ENCODE measurements at places on chromosomes 12 and 14. TPM values are rescaled to one million over a fixed set of nuclear protein-coding genes. Genes with fewer than 3 reads are reported as not detected.
A peak's percentile ranks its signal among the peaks of the same experiment; 100 is the strongest.

GRCh38 chr14:82003426-82003825 lies 469.8 kb upstream of the SEL1L start:
- no peak overlapping the region for H3K27ac ChIP-seq
- no peak overlapping the region for H3K4me3 ChIP-seq
- H3K36me3 ChIP-seq, result no peaks in the 10 kb centered on the region
- no peak for DNase-seq

- no peak overlapping the region for H3K27ac ChIP-seq
- H3K4me1 ChIP-seq, result peaks cover 55% of the 10 kb centered on the region
- DNase-seq, result no peak
These were observed 53.4 kb upstream of the FOXN3 start for GRCh38 chr14:89470401-89470800.

DNA sequence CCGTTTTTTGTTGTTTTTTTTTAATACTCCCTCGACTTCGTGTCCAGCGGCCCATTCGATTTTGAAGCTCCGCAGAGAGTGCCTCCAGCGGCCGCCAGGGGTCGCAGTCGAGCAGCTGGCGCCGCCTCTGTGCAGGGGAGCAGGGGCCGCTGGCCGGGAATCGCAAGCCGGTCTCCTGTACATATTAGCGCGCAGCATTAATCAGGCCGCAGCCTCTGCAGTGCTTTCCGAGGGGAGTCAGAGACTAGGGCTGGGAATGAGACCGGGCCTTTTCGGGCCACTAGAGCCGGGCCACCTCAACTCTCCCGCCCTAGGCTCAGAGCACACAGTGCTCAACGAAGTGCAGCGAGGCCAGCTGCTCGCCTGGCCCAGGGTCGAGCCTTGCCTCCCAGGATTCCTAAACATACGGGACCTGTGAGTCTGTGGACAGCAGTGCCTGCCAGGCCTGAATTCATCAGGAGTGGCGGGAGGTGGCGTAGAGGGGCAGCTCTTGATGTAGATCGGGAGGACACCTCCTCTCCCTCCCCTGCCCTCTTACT lies 81.8 kb downstream of the EMP1 start:
- peaks cover 40% of the 10 kb centered on the region for H3K27me3 ChIP-seq
- H3K4me3 ChIP-seq, result no peak overlapping the region
- no peak overlapping the region for H3K27ac ChIP-seq
- H3K4me1 ChIP-seq, result no peaks in the 10 kb centered on the region
- peaks cover 4% of the 10 kb centered on the region for H3K36me3 ChIP-seq

- H3K4me1 ChIP-seq, result peaks cover 43% of the 10 kb centered on the region
- no peaks in the 10 kb centered on the region for H3K27me3 ChIP-seq
- peaks cover 10% of the 10 kb centered on the region for H3K36me3 ChIP-seq
- no peak overlapping the region for H3K4me3 ChIP-seq
- no peak for DNase-seq
- H3K27ac ChIP-seq, result no peak overlapping the region
These were observed 183.0 kb downstream of the DUSP6 start for GRCh38 chr12:89169321-89169720.

Gene LAG3
- 188 TPM for total RNA-seq

DNA sequence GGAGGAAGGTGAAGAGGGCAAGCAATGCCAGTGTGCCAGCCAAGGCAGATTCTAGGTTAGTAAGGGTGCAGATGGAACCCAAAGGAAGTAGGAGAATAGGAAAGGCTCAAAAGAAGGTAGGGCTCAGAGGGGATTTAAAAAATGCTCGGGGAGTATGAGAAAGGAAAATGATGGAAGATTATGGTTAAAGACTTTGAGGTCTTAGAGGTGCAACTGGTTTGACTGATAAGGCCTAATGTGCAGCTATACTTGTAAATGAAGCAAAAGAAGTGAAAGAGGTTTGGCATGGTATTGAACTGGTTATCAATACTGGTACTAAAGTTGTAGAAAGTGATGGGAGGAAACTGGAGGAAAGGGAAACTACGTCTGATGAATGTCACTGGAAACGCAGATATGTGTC lies 94.7 kb downstream of the RPS6KA5 start:
- DNase-seq, result no peak
- H3K27ac ChIP-seq, result peak overlapping the region; percentile 1
- no peak overlapping the region for H3K4me3 ChIP-seq
- H3K4me1 ChIP-seq, result peaks cover 39% of the 10 kb centered on the region
- H3K36me3 ChIP-seq, result peaks cover 14% of the 10 kb centered on the region

- H3K27ac ChIP-seq, result no peak overlapping the region
- peaks cover 34% of the 10 kb centered on the region for H3K27me3 ChIP-seq
These were observed 99.2 kb downstream of the SCARB1 start for GRCh38 chr12:124764451-124764850.

- H3K27me3 ChIP-seq, result no peaks in the 10 kb centered on the region
- no peak for DNase-seq
- no peak overlapping the region for H3K4me3 ChIP-seq
- no peaks in the 10 kb centered on the region for H3K36me3 ChIP-seq
- H3K27ac ChIP-seq, result no peak overlapping the region
- H3K4me1 ChIP-seq, result peaks cover 20% of the 10 kb centered on the region
These were observed 28.0 kb upstream of the LRTM2 start for GRCh38 chr12:1792406-1792805.

- H3K4me3 ChIP-seq, result no peak overlapping the region
- no peaks in the 10 kb centered on the region for H3K36me3 ChIP-seq
- no peak overlapping the region for H3K27ac ChIP-seq
- peaks cover 4% of the 10 kb centered on the region for H3K27me3 ChIP-seq
- no peak for DNase-seq
These were observed 232.0 kb downstream of the PPM1H start for GRCh38 chr12:62703011-62703380.

Gene TAS2R9
- not detected for total RNA-seq

DNA sequence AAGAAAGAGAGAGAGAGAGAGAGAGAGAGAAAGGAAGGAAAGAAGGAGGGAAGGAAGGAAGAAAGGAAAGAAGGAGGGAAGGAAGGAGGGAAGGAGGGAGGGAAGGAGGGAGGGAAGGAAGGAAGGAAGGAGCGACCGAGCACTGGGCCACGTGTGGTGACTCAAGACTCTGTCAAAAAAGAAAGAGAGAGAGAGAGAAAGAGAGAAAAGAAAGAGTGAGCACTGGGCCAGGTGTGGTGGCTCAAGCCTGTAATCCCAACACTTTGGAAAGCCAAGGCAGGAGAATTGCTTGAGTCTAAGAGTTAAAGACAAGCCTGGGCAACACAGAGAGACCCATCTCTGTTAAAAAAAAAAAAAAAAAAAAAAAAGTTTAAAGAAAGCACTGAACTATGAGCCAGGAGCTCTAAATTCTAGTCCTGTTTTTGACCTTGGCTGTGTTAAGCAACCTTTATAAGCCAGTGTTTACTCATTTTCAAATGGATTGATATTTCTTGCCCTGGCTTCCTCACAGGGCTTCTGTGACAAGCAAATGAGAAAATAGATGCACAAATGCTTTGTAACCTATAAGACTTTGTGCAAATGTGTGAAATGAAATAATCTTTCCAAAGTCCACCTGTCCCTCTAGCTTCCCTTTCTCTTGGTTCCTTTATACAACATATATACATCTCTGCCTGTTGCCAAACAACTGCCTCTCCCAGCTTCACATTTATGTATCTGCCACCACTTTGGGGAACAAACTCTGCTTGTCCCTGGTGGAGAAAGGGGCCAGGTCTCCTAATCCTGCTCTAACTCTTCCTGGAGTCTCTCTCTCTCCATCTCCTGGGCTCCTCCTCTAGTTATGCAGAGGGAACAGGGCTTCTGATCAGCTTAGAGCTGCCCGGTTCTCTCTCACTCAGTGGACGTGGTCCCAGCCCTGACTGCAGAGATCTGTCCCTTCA lies 16.1 kb upstream of the PLEKHG6 start:
- no peak overlapping the region for H3K4me3 ChIP-seq
- DNase-seq, result no peak
- no peaks in the 10 kb centered on the region for H3K4me1 ChIP-seq
- no peak overlapping the region for H3K27ac ChIP-seq

- H3K27me3 ChIP-seq, result no peaks in the 10 kb centered on the region
- no peak overlapping the region for H3K27ac ChIP-seq
- H3K4me3 ChIP-seq, result no peak overlapping the region
- H3K4me1 ChIP-seq, result peaks cover 5% of the 10 kb centered on the region
- no peak for DNase-seq
- H3K36me3 ChIP-seq, result no peaks in the 10 kb centered on the region
These were observed 260.1 kb upstream of the OR4E1 start for GRCh38 chr14:21933681-21934080.

GRCh38 chr12:81416571-81416970 lies 338.7 kb downstream of the ACSS3 start:
- H3K4me1 ChIP-seq, result no peaks in the 10 kb centered on the region
- no peaks in the 10 kb centered on the region for H3K27me3 ChIP-seq
- H3K4me3 ChIP-seq, result no peak overlapping the region
- H3K36me3 ChIP-seq, result no peaks in the 10 kb centered on the region

DNA sequence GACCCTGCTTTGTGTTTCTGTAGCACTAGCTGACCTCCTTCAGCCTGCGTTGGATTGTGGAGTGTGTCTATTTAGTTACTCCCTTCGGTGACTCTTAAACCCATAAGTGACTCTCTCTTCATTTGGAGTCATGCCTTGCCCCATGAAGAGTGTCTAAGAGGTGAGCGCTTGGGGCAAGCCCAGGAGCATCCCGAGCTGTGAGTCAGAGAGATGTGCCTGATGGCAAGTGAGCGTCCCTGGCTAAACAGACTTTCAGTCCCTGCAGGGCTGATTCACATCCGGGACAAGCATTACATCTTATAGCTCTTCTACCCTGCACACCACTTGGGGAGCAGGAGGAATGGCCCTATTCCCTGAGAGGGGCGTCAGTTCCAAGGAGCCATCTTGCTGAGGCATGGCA lies 24.3 kb upstream of the ATF1 start:
- H3K27me3 ChIP-seq, result no peaks in the 10 kb centered on the region
- H3K4me1 ChIP-seq, result peaks cover 11% of the 10 kb centered on the region
- DNase-seq, result no peak
- H3K27ac ChIP-seq, result no peak overlapping the region
- H3K36me3 ChIP-seq, result peaks cover 25% of the 10 kb centered on the region

GRCh38 chr12:75690296-75690955 lies 179.0 kb upstream of the KRR1 start:
- no peak overlapping the region for H3K27ac ChIP-seq
- no peaks in the 10 kb centered on the region for H3K36me3 ChIP-seq
- DNase-seq, result no peak

GRCh38 chr12:90974286-90974685 lies 19.3 kb upstream of the CCER1 start:
- H3K4me3 ChIP-seq, result no peak overlapping the region
- H3K27me3 ChIP-seq, result peaks cover 8% of the 10 kb centered on the region
- no peak overlapping the region for H3K27ac ChIP-seq
- DNase-seq, result no peak

- H3K27me3 ChIP-seq, result no peaks in the 10 kb centered on the region
- peaks cover 82% of the 10 kb centered on the region for H3K4me1 ChIP-seq
- H3K27ac ChIP-seq, result no peak overlapping the region
- DNase-seq, result no peak
- H3K36me3 ChIP-seq, result peaks cover 6% of the 10 kb centered on the region
These were observed 289.3 kb downstream of the DUSP6 start for GRCh38 chr12:89062996-89063395.

DNA sequence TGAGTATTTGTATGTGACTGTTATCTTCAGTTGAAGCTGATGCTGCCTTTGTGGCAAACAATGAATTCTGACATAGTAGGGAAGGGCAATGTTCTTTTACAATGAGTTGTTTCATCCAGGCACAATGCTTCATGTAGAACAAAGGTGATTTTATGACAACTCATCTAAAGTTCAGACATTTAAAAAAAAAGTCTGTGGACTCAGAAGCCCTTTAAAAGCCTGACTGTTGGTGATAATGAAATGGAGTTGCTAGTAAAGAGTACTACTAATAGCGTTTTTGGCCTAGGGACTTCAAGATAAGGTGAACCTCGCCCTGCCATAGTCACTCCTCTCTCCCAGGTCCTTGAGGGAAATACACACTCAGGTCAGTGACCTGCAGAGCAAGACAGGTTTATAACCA lies 105.1 kb downstream of the AKAP6 start:
- no peaks in the 10 kb centered on the region for H3K27me3 ChIP-seq
- no peak overlapping the region for H3K4me3 ChIP-seq
- no peak overlapping the region for H3K27ac ChIP-seq
- no peak for DNase-seq
- no peaks in the 10 kb centered on the region for H3K36me3 ChIP-seq

Gene IRAK3
- 1.3 TPM for total RNA-seq

DNA sequence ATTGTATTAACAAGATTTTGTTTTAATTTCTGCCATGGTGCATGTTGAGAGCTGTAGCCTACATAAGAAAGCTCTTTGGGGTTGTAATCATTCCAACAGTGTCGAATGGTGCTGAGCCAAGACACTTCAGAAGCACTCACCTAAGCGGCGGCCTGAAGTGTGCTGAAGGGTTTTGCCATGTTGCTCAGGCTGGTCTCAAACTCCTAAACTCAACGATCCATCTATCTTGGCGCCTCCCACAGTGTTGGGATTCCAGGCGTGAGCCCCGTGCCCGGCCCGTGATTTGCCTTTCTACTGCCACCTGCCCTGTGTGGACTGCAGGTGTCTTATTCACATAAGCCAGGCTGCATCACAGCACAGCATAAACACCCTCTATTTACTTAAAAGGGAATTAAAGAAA lies 48.9 kb downstream of the AMN start:
- no peak overlapping the region for H3K27ac ChIP-seq
- no peaks in the 10 kb centered on the region for H3K27me3 ChIP-seq
- no peaks in the 10 kb centered on the region for H3K4me1 ChIP-seq
- no peak for DNase-seq

- DNase-seq, result no peak
- no peaks in the 10 kb centered on the region for H3K27me3 ChIP-seq
- no peak overlapping the region for H3K27ac ChIP-seq
- H3K4me1 ChIP-seq, result no peaks in the 10 kb centered on the region
- H3K36me3 ChIP-seq, result no peaks in the 10 kb centered on the region
These were observed 457.0 kb downstream of the SLC6A15 start for GRCh38 chr12:84455598-84455997.

DNA sequence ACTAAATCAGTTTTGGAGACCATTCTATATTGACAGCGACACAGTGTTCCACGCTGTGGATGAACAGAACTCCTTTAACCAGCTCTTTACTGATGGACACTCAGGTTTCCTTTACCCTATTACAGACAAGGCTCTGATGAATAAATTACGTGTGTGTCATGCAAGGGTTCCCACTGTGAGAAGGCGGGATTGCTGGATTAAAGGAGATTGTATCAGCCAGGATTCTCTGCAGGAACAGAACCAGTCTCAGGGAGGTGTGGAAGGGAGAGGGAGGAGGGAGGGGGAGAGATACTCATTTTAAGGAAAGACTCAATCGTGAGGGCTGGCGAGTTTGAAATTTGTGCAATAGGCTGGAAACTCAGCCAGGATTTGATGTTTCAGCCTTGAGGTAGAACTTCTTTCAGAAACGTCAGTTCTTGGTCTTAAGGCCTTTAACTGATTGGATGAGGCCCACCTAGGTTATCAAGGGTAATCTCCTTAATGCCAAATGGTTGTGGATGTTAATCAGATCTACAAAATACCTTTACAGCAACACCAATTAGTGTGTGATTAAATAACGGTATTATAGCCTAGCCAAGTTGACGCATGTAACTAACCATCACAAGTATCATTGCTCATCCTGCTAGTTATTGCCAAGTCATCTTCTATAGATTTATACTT lies 104.0 kb downstream of the GCH1 start:
- no peaks in the 10 kb centered on the region for H3K4me1 ChIP-seq
- H3K27me3 ChIP-seq, result peaks cover 30% of the 10 kb centered on the region
- no peak overlapping the region for H3K27ac ChIP-seq
- peaks cover 2% of the 10 kb centered on the region for H3K36me3 ChIP-seq
- no peak for DNase-seq
- no peak overlapping the region for H3K4me3 ChIP-seq

Gene PLA2G1B
- total RNA-seq, result not detected

Gene PAX9
- 0.23 TPM for total RNA-seq

- H3K27me3 ChIP-seq, result no peaks in the 10 kb centered on the region
- no peaks in the 10 kb centered on the region for H3K4me1 ChIP-seq
- DNase-seq, result no peak
- H3K4me3 ChIP-seq, result no peak overlapping the region
- H3K36me3 ChIP-seq, result peaks cover 43% of the 10 kb centered on the region
These were observed 17.1 kb downstream of the FICD start for GRCh38 chr12:108531929-108532848.

Measured in activated T-cell treated with anti-CD3 and anti-CD28 coated beads, Interleukin-2, amount 50 U/mL, for 72 hours (primary cell).